Stimulated activated CD8-positive, alpha-beta memory T cell treated with anti-CD3 and anti-CD28 coated beads, Interleukin-15, amount 100 ng/mL, for 1 hour (primary cell): ENCODE measurements at places on chromosomes 2 and 18.

DNA sequence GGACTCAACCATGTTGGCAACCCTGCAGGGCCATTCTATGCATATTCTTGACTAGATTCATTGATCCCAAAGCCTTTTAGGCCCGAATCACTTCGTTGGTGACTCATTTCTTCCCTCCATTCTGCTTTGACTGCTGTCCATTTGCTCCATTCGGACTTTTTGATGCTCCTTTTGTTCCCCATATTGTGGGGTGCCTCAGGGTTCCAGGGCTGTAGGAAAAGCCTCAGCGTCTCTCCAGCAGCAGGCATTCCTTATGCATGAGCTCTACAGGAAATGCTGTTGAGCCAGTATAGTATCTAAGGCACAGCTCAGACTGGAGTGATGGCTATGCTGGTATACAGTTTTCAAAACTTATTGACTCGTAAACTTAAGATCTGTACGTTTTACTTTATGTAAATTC, 292.6 kb downstream of the PRKCE start:
- DNase-seq: no peak

DNA sequence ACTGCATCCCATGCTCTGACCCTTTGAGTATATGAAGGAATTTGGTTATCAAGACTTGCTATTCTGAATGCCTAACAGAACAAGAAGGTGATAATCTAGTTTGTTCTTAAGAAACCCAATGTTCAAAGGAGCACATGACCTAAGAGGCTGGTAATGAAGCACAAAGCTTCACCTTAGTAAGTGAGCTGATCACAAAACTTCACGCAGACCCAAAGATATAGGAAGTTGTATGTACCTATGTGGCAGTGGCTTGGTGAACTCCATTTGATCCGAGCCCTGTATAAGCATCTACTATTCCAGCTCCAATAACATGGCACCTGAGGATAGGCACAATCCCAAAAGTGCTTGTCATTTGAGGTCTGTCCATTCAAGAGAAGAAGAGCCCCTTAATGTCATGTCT, 78.6 kb downstream of the ANKRD44 start:
- no peak for DNase-seq

- no peak for DNase-seq
Observed at GRCh38 chr2:214064471-214064870, 346.4 kb upstream of the VWC2L start.

GRCh38 chr2:26076001-26076587, 42.2 kb downstream of the RAB10 start:
- no peak for DNase-seq

DNA sequence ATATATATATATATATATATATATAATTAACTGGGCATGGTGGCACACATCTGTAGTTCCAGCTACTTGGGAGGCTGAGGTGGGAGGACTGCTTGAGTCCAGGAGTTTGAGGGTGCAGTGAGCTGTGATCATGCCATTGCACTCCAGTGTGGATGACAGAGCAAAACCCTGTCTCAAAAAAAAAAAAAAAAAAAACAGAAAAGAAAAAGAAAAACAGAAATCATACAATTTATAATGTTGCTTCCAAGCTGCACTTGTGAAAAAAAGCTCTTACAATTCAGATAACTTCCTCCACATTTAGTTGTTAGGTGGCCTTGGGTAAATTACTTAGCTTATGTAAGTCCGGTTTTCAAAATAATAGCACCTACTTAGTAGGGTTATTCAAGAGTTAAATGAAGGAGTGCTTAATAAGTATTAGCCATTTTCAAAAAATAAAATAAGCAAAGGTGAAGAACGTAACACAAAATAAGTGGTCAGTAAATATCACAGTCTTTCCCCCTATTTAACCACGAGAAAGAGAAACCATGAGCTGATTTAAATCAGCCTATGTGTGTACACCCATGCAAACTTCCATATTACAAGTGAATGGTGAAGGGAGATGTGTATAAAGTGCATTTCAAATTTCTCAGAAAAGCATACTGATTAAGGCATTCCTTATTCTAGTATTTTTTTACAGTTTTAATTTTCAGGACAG, 2.3 kb downstream of the WIPF1 start:
- DNase-seq: no peak

GRCh38 chr2:237118025-237118424, 32.3 kb downstream of the COPS8 start:
- no peak for DNase-seq
